H9 (cell line): ENCODE measurements at places on chromosomes 7 and 10. TPM values are rescaled to one million over a fixed set of nuclear protein-coding genes. Genes with fewer than 3 reads are reported as not detected.

The KAZALD1 gene
- 2.9 and 3.6 TPM in 2 replicates for total RNA-seq

The NEUROG3 gene
- not detected in 2 replicates for total RNA-seq

The DUSP5 gene
- 29.3 and 29.4 TPM in 2 replicates for total RNA-seq

DNA sequence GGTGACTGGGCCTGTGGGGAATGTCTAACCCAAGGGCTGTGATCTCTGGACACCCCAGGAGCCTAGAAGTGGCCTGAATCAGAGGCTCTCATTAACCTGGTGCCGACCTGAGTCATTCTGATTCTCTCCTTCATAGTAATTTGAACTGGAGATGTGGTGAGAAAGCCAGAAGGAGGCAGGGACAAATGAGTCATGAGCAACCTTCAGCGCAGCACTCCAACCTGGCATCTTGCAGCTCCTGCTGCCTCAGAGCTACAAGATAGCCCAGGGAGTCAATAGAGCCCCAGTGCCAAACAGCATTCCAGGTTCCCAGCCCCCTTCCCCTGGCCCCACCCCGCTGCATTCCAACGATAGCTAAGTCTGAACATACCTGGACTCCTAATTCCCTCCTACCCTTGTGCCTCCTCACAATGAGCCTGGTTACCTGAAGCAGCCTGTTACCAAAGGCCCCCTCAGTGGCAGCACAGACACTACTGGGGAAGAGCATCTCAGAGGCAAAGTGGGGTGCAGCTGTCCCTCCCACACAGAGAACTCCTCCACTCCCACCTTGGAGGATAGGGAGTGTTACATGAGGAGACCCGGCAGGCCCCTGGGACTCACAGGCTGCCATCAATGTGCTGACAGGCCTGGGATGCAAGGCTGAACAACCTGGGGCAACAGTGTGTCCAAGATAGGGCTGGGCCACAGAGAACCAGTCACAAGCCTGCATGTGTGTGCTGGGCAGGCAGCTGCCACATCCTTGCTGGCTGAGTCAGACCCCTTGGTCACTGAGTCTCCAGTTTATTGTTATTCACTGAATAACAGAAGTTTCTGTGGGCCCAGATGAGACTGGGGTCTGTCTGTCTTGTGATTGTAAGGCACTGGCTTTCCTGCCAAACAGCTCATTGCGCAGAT lies 76.8 kb upstream of the LEP start:
- peaks cover 31% of the 10 kb centered on the region; the same call in 1 of the 2 replicates for H3K27me3 ChIP-seq
- peak; percentile 55 for DNase-seq
- no peaks in the 10 kb centered on the region for H3K36me3 ChIP-seq

DNA sequence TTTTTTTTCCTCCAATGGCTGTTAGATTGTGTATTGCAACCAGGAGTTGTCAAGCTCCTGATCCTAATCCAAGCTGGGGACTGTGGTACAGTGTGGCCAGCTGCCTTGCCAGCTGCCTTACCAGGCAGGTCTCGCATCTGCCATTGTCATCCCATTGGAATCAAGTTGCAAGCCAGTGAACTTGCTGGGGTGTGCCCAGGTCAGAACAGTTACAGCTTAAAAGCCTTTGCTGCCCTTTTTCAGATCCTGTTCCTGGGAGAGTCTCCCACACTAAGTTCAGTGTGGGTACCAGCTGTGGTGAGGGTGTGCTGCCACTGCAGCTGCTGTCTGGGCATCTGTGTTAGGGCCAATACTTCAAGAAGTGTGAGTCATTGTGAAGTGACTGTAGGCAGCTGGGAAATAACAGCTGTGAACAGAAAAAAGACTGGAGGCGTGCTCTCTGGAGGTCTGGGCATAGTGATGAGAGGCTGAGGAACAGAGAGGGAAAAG lies 72.8 kb downstream of the CCNY start:
- no peak overlapping the region for H3K4me3 ChIP-seq
- no peaks in the 10 kb centered on the region for H3K27me3 ChIP-seq
- no peak for DNase-seq
- H3K4me1 ChIP-seq: peaks cover 11% of the 10 kb centered on the region
- no peak overlapping the region for H3K27ac ChIP-seq

- no peaks in the 10 kb centered on the region for H3K27me3 ChIP-seq
- H3K36me3 ChIP-seq: peaks cover 4% of the 10 kb centered on the region; the same call in 1 of the 3 replicates
- H3K4me1 ChIP-seq: no peaks in the 10 kb centered on the region; the same call in 1 of the 2 replicates
These were observed 68.4 kb downstream of the CDC123 start for GRCh38 chr10:12264204-12264940.

- H3K4me3 ChIP-seq: no peak overlapping the region
- H3K27me3 ChIP-seq: no peaks in the 10 kb centered on the region
- H3K36me3 ChIP-seq: no peaks in the 10 kb centered on the region; the same call in 1 of the 3 replicates
- DNase-seq: peak; percentile 49
These were observed 18.8 kb downstream of the NOBOX start for GRCh38 chr7:144384555-144385245.

- no peaks in the 10 kb centered on the region for H3K36me3 ChIP-seq
- no peaks in the 10 kb centered on the region for H3K4me1 ChIP-seq
- no peak overlapping the region for H3K27ac ChIP-seq
- H3K4me3 ChIP-seq: no peak overlapping the region
These were observed 48.9 kb upstream of the IGFBP3 start for GRCh38 chr7:45969940-45970339.
